ENCODE measurements at places on chromosomes 12 and 14. TPM values are rescaled to one million over a fixed set of nuclear protein-coding genes. Genes with fewer than 3 reads are reported as not detected.
A peak's percentile ranks its signal among the peaks of the same experiment; 100 is the strongest.

DNA sequence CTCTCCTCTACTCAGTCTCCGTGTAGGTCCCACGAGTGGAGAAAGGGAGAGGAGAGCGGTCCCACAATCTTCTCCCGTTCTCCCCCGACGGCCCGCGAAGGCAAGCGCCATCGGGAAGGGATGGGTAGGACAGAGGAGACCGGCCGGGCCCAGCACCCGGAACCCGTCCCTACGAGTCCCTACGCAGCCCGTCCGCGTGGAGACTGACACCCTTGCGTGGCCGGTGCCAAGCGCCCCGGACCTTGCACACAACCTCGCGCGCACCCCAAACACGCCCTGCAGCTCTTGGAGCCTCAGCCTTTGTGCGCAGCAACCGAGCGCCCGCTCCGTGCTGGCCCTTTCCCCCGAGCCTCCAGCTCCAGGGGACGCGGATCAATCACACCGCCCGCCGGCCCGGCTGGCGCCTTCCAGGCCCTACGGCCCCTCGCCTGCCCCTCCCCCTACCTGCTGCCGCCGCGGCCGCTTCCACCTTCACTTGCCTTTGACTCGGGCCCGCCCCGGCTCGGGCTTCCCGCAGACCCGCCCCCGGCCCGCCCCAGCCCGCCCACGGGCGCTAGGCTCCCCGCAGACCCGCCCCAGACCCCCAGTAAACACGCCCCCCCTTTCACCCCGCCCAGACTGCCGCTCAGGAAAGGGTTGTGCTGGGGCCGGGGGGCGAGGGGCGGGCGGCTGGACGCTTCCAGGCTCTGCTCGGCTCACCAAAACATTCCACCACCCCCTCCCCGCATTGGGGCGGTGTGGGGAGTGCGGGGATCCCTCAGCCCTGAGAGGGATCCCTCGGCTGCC, at the start of gene NDRG2:
Gene NDRG2 (minus strand): TSS at position 477 of the 786 bp plus-strand sequence. CDS start 1,746 bp downstream, outside the sequence.
- DNase-seq = no peak

The MAGOHB gene
- 36.8 TPM for total RNA-seq

The LRRC10 gene
- total RNA-seq = not detected

- DNase-seq = no peak
Measured at GRCh38 chr14:64488590-64489099, 15.0 kb downstream of the ZBTB25 start.

The CLEC7A gene
- 0.40 TPM for total RNA-seq

- DNase-seq = no peak
Measured at GRCh38 chr12:132736913-132737312, 24.7 kb downstream of the ANKLE2 start.

- DNase-seq = no peak
Measured at GRCh38 chr14:92553438-92553837, 39.9 kb downstream of the RIN3 start.

The DLGAP5 gene
- 94.1 TPM for total RNA-seq

DNA sequence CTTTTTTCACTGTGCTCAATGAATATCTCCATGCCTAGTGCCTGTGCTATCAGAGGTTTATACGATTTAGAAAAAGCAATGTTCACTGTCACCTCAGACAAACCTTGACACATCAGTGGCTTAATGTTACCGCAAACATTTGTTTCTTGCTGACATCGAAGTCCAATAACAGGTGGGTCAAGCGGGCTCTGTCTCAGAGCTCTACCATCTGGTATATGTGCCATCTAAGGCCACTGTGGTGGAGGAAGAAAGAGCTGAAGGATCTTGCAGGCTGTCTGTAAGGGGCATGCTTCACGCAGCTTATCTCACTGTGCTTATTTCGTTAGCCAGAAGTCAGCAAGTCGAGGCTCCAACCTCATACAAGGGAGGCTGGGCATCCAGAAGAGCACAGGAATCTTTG, 189.5 kb upstream of the NTF3 start:
- no peak for DNase-seq

The SSTR1 gene
- 0.23 TPM for total RNA-seq

DNA sequence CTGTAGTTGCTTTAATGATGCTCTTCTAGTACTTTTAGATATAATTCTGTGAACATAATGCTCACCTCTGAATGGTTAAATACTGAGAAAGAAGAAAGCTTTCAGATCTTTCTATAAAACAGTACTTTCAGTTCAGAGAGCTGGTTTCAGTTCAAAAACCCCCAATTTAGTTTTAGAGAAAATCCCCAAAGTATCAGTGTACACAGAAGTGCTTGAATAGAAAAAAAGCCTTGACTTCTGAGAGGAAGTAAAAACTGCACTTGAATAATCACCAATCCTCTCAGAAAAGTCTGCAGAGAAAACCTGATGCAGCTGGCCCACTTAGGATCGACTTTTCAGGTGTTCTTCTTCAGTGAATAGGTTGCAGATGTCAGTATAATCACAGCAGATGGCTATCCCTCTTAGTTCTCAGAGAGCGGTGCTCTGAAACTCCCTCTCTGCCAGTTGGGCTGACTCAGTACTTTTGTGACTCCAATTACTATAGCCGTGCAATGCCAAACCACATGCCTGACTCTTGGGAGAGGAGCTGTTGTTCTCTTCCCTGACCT, 616.3 kb downstream of the LRFN5 start:
- peak; percentile 87 for DNase-seq

DNA sequence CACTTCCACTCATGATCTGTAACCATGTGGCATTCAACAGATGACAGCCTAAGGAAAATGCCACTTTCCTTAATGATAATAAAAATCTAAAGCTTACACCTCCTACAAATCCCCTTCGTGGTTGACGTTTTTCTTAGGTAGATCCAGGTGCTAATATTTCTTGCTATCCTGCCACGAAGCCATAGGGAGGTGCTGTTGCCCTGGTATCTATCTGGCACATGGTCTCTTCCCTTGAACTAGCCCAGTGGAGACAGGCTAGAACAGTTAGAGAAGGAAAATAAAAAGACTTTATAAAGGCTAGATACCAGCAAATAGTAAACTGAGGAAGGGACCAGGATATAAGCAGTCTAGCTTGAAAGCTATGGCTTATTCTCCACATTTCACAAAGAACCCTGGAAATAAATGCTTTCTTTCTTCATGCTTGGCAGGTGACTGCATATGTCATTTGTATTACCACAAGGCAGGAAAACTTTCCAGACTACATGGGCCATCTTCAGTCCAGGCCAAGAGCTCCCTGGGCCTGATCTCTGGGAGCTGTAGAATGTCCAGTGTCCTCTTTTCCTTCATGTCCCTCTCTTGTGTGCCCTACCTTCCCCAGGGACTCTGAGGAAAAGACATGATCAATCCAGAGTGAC, 15.3 kb downstream of the SPIC start:
- peak; percentile 54 for DNase-seq

DNA sequence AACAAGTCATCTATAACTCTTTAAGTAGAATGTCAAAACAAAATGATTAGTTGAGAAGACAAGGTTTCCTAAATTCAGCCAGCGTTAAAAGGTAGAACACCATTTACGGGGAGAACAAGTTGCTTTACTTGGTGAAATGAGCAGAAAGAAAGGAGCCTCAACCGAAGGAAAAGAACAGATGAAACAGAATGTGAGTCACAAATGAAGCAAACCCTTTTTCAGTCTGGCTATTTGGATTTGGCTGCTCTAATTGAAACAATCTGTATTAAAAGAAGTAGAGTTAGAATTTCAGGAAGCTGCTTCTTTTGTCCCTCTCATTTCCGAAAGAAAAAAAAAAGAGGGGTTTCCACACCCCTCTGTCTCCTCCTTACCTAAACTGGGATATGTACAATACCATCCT, 34.6 kb downstream of the CEP128 start:
- DNase-seq = no peak

DNA sequence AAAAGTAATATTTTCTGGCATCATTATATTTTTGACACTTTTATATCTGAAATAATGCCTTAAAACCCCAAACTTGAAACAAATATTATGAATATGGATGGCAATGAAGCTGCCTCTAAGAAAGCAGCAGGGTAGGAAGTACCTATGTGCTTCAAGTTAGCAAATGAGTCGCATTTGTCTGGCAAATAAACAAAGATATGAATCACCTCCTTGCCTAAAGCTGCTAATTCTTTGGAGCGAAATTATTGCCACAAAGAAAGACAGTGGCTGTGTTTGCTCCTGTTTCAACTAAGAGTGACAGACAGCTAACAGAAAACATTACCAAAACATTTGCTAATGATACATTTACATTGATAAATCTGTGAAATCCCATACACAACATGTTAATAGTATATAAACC, 854.9 kb downstream of the RPS29 start:
- DNase-seq = peak; percentile 27

The GALNT16 gene
- 0.33 TPM for total RNA-seq

DNA sequence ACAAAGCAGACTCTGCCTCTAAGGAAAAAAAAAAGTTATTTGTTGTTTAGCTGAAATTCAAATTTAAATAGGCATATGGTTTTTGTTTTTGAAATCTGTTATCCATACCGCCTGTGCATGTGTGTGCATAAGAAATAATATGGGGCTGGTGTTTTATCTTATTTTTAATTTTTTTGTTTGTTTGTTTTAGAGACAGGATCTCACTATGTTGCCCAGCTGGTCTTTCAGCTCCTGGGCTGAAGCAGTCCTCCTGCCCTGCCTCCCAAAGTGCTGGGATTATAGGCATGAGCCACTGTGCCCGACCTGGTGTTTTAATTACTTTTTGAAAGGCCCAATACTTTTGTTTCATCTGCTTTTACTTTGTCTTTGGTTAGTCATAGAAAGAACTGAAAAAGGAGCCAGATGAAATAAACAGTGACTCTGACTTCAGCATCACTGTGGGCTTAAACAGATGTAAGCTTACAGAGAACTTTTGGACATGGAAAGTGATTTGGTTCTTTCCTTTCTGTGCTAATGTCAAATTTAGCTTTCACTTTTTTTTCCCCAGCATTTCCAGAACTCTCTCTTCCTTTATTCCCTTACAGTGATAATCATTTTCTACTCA, 37.2 kb downstream of the SUPT16H start:
- DNase-seq = no peak

The IL26 gene
- not detected for total RNA-seq

The GSC gene
- total RNA-seq = not detected

The AMDHD1 gene
- 1.5 TPM for total RNA-seq

The GLI1 gene
- total RNA-seq = 3.0 TPM

The LTBR gene
- 163 TPM for total RNA-seq

- DNase-seq = peak; percentile 79
Measured at GRCh38 chr14:54722791-54723432, 156.0 kb downstream of the SAMD4A start.

- DNase-seq = peak; percentile 96
Measured at GRCh38 chr12:32115404-32116104, 8.9 kb downstream of the BICD1 start.

DNA sequence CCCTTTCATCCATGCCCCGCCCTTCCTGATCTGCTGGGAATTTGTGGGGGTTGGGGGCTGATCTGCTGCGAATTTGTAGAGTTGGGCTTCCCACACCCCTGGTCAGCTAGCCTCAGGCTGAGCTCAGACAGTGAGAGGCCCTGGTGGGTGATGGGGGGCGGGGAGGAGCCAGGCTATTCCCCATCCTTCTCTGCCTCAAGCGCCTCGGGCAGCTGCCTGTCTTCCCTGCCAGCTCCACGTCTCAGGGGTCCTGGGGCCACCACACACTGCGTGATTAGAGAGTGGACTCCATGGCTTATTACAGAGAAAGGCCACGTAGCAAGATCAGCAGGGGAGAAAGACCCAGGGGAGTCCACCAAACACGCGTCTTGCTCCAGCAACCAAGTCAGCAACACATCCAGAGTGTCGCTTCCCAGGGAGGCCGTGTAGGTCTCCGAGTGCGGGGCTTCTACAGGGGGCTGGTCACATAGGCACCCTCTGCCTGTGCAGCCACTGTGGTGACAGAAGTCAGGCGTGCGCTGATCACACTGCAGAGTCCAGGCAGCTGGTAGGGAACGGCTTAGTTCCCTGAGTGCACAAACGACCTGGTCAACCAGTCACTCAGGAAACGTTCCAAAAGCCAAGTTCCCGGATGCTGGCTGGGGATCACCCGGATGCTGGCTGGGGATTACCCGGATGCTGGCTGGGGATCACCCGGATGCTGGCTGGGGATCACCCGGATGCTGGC, 254.4 kb upstream of the SFSWAP start:
- no peak for DNase-seq

DNA sequence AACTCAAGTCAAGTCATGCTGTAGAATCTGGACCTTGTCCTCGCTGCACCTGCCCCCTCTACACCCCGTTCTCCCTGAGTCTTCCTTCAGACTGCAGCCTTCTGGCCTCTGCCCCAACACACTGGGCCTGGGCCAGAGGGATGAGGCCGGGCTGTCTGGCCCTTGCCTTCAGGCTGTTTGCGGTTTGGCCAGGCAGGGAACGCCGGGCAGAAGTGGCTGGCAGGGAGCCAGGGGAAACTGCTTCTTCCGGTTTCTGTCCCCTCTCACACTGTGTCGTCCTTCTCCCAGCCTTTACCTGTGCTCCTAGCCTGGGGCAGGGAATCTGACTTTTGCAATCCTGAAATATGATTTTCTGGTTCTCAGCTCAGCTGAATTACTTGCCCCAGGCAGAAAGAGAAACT, 13.5 kb downstream of the DGLUCY start:
- peak; percentile 94 for DNase-seq

- no peak for DNase-seq
Measured at GRCh38 chr12:52964556-52965336, 15.8 kb downstream of the KRT18 start.
